ENCODE measurements at places on chromosomes 2 and 18.

DNA sequence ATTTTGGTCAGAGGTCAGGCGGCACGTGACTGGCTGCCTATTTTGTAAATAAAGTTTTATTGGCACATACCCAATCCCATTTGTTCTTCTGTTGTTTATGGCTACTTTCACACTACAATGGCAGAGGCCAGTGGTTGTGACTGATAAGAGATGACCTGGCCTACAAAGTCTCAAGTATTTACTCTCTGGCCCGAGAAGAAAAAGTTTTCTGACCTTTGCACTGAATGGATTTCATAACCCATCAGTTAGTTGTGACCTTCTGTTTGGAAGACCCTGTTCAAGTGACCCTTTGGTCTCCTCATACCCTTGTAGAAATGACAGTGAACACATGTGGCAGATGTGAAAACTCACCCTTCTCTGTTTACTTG lies 121.4 kb upstream of the MGAT5 start:
- H3K4me3 ChIP-seq = no peak overlapping the region
- H3K27me3 ChIP-seq = no peaks in the 10 kb centered on the region
- no peaks in the 10 kb centered on the region for H3K4me1 ChIP-seq
- no peaks in the 10 kb centered on the region for H3K36me3 ChIP-seq
- no peak for DNase-seq

- H3K4me3 ChIP-seq = no peak overlapping the region
- H3K36me3 ChIP-seq = no peaks in the 10 kb centered on the region
- no peaks in the 10 kb centered on the region for H3K4me1 ChIP-seq
- no peak overlapping the region for H3K27ac ChIP-seq
- no peak for DNase-seq
Measured at GRCh38 chr2:18959952-18960717, 370.8 kb upstream of the NT5C1B start.

DNA sequence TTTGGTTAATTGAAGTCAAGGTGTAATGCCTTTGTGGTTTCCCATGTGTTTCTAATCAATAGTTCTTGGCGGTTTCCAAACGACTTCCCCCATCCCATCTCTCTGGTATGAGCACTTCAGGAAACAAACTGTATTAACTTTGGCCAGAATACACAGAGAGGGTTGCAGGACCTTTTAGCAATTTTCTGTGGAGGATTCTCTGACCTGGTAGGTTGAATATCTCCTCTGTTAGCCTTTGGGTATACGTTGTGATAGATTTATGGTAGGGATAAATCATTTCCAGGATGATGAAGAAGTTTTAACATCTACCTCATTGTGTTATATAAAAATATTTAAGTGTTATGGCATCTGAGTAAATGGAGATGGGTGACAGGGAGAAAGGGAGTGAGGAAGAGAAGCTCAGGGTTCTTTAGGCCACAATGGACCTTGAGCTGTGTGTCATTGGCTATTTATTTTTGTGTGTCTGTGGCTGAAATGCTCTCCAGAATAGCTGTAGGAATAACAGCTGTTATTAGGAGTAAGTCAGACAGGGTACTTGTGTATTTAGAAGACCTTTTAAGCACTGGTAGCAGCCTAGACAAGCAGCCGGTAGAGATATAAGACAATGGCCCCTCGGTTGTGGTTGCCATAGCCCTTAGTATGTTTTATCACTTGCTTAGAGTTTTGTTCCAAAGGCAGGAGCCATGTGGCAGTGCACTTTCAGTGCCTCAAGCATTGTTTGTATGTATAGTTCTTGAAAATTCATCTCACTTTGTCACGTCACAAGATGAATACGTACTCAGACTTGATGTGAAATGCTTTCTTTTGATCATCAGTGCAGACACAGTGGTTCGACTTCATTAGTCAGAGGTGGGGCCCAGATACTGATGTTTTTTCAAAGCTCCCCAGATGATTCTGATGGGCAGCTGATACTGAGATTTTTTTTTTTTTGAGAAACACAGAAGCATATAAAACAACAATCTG lies 91.1 kb downstream of the FMNL2 start:
- DNase-seq = no peak
- H3K27me3 ChIP-seq = no peaks in the 10 kb centered on the region
- H3K36me3 ChIP-seq = no peaks in the 10 kb centered on the region
- H3K27ac ChIP-seq = no peak overlapping the region
- H3K4me3 ChIP-seq = no peak overlapping the region

DNA sequence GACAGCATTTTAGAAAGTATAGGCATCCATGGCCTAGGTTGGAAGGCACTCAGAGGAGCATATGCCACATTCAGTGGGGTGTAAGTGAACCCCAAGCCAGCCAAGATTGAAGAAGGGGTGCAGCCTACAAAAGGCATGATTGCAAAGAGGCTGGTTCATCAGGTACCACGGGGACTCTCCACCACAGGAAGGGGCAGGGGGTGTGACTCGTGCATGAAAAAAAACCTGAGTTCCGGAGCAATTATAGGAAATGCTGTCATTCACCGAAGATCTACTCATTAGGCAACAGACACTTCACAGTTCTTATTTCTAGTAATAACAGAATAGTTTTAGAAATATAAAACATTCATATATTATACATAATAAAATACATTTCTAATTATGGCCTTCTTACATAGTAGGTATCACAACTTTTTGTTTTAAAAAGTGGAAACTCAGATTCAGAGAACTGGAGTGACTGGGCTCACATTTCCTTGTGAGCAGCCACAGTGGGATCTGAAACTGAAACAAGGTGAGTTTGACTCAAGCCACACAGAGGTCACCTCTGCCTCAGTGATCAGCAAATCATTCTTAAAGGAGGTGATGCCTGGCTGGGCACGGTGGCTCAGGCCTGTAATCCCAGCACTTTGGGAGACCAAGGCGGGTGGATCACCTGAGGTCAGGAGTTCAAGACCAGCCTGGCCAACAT lies 188.4 kb upstream of the GYPC start:
- H3K36me3 ChIP-seq = no peaks in the 10 kb centered on the region
- no peaks in the 10 kb centered on the region for H3K4me1 ChIP-seq
- no peak overlapping the region for H3K4me3 ChIP-seq

- no peak overlapping the region for H3K27ac ChIP-seq
- H3K36me3 ChIP-seq = no peaks in the 10 kb centered on the region
- no peak overlapping the region for H3K4me3 ChIP-seq
- DNase-seq = no peak
- no peaks in the 10 kb centered on the region for H3K4me1 ChIP-seq
- H3K27me3 ChIP-seq = no peaks in the 10 kb centered on the region
Measured at GRCh38 chr2:196200557-196200956, 29.2 kb upstream of the STK17B start.

DNA sequence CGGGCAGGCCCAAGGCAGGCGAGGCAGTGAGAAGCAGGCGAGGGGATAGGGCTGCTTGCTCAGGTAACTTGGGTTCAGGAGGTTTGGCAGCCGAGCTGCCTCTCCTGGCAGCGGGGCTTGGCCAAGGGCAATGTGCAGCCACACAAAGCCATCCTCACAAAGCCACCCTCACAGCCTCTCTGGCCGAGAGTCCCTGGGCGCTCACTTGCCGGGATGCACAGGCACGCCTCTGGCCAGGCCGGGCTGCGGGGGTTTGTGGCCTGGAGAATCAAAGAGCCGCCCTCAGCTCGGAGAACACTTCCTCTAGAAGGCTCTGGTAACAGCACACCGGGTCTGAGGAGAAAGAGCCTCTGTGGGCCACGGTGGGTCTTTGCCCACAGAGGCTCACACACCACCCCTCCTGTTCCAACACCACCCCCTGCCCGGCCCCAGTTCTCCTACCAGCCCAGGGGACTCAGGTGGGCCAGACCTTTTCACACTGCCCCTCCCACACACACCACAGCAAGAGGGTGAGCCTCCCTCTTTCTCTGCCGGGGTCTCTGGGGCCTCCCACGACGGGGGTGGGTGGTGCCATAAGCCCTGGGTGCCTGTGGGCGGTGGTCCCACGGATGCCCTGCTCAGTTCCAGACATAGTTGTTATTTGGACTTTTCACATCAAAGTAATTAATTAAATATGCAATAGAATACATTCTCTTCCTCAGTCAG lies 186.9 kb downstream of the ZFP36L2 start:
- no peaks in the 10 kb centered on the region for H3K4me1 ChIP-seq
- no peaks in the 10 kb centered on the region for H3K27me3 ChIP-seq
- H3K4me3 ChIP-seq = no peak overlapping the region
- no peak overlapping the region for H3K27ac ChIP-seq
- DNase-seq = no peak

GRCh38 chr2:239956818-239957261 lies 68.3 kb downstream of the NDUFA10 start:
- H3K27me3 ChIP-seq = no peaks in the 10 kb centered on the region
- DNase-seq = no peak
- no peaks in the 10 kb centered on the region for H3K4me1 ChIP-seq

- no peak overlapping the region for H3K27ac ChIP-seq
- DNase-seq = no peak
- H3K4me1 ChIP-seq = no peaks in the 10 kb centered on the region
Measured at GRCh38 chr2:192298664-192299063, 103.9 kb upstream of the TMEFF2 start.

DNA sequence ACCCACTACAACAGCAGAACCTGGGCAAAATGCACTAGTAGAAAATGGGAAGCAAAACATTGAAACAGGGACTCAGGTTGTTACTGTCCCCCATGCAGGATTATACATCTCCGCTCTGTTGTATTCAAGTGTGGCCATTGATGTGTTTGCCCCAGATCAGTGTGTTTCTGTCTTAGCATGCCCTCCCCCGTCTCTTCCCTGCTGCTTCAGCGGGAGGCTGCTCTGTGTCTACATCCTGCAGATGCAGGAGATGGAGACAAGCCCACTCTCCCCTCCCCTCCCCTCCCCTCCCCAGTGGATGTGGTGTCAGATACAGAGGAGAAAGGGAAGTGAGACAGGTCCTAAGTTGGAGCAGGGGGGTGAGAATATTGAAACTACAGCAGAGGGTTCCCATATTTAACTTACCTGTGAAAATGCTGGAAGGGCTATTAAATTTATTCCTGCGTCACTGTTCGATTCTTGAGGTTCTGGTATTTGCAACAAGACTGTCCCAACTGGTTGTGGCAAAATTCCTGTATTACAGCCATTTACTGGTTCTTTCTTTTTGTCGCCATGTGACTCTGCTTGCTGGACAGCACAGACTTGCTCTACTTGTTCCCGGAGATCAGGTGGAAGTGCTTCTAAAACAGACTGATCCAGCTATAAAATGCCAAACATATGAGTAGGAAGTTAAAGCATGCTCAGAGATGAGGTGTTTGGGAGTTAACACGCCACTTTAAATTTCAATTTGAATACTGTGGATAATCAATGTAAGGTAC lies 67.0 kb downstream of the EIF5B start:
- H3K36me3 ChIP-seq = peaks cover 64% of the 10 kb centered on the region
- no peak overlapping the region for H3K27ac ChIP-seq
- no peaks in the 10 kb centered on the region for H3K27me3 ChIP-seq
- peaks cover 21% of the 10 kb centered on the region for H3K4me1 ChIP-seq

DNA sequence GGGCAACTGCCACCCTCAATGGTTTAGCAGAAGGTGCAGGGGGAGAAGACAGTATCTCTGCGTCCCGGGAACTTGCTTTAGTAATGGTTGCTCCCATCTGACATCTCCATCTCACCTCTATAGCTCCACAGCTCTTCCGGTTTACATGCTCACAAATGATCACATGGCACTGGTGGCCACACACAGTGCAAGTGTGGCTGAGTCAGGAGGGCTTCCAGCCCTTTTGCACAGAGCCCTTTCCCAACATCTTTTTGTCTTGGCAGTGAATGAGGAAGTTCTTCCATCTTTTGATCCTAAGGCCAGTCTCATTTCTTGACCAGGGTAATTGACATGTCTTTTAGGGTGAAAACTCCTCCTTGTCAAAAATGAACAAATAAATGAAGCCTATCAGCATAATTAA lies 347.7 kb downstream of the LPIN1 start:
- no peak overlapping the region for H3K4me3 ChIP-seq
- no peaks in the 10 kb centered on the region for H3K27me3 ChIP-seq
- DNase-seq = no peak
- no peaks in the 10 kb centered on the region for H3K36me3 ChIP-seq
- H3K27ac ChIP-seq = no peak overlapping the region

- no peak overlapping the region for H3K27ac ChIP-seq
- H3K4me1 ChIP-seq = peaks cover 5% of the 10 kb centered on the region
- DNase-seq = no peak
- H3K36me3 ChIP-seq = no peaks in the 10 kb centered on the region
- no peak overlapping the region for H3K4me3 ChIP-seq
- no peaks in the 10 kb centered on the region for H3K27me3 ChIP-seq
Measured at GRCh38 chr2:39524061-39524460, 87.0 kb upstream of the MAP4K3 start.

GRCh38 chr2:120926463-120927264 lies 191.0 kb downstream of the GLI2 start:
- H3K36me3 ChIP-seq = no peaks in the 10 kb centered on the region
- H3K27me3 ChIP-seq = no peaks in the 10 kb centered on the region
- no peaks in the 10 kb centered on the region for H3K4me1 ChIP-seq
- H3K27ac ChIP-seq = no peak overlapping the region
- H3K4me3 ChIP-seq = no peak overlapping the region
- no peak for DNase-seq

GRCh38 chr18:52288403-52289004 lies 51.5 kb upstream of the DCC start:
- no peak overlapping the region for H3K27ac ChIP-seq
- DNase-seq = peak; percentile 50
- H3K36me3 ChIP-seq = no peaks in the 10 kb centered on the region

DNA sequence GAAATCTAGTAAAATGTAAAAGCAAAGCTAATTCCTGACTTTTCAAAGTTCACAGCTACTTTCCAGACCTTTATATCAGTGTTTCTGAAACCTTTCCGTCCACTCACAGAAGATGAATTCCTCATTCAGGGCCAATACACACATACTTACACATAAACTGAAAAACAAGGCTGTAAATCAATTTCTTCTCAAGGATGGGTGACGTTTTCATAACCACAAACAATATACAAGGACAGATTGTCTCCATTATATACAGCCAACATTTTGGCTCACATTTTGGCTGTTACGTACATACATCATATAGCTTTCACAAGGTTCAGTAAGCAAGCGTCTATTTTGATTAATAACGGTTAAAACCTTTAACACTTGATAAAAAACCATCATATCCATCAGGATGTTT lies 1.4 kb downstream of the RPRD1A start:
- H3K36me3 ChIP-seq = no peaks in the 10 kb centered on the region
- H3K27me3 ChIP-seq = no peaks in the 10 kb centered on the region
- DNase-seq = no peak
- H3K4me3 ChIP-seq = peak overlapping the region; percentile 90
- no peaks in the 10 kb centered on the region for H3K4me1 ChIP-seq

DNA sequence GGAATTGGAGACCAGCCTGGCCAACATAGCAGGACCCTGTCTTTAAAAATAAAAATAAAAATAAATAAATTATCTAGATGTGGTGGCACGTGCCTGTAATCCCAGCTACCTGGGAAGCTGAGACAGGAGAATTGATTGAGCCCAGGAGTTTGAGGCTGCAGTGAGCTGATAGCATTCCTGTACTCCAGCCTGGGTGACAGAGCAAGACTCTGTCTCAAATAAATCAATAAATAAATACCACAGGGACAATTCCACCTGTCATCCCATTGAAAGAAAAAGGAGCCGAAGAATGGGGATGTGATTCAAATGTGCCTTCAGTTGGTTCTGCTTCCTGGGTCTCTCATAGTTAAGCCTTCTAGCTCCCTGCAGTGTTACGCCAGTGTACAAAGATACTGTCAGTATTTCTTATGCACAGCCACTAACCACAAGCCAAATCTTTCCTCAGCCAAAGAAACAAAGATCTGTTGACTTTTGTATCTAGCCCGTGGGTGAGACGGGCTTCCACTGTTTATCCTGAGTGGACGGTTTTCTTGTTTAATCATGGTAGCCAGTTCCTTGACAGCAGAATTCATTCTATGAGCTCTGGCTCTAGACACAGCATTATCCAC lies 12.6 kb downstream of the LGALSL start:
- no peaks in the 10 kb centered on the region for H3K27me3 ChIP-seq
- DNase-seq = no peak
- H3K4me1 ChIP-seq = no peaks in the 10 kb centered on the region
- H3K27ac ChIP-seq = no peak overlapping the region

All from liver (tissue), 10 donors.